MV-4-11 (cell line): ENCODE measurements at places on chromosomes 11 and 22.

GRCh38 chr22:47572443-47572842, 810.0 kb downstream of the TBC1D22A start:
- no peak for DNase-seq

GRCh38 chr11:44758983-44759382, 32.2 kb downstream of the TSPAN18 start:
- DNase-seq, result no peak

GRCh38 chr11:10875430-10876021, 17.7 kb upstream of the ZBED5 start:
- peak; percentile 7 for DNase-seq

DNA sequence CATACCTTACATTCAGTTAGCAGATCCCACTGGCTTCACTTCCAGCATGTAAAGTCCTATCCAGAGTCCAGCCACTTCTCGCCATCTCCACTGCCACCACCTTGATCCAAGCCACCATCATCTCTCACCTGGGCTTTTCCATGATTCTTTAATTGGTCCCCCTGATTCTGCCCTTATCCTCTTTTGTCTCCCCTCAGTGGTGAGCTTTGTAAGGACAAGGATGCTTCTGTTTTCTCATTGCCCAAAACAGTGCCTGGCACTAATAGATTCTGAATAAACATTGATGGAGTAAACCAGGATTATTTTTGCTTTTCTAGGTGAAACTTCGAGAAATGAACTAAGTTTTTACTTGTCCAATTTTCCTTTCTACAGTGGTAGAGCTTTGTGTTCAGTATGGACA, 4.4 kb downstream of the POLA2 start:
- no peak for DNase-seq

- no peak for DNase-seq
These were observed 2.1 kb downstream of the OLFML1 start for GRCh38 chr11:7487360-7487759.
